Cardiac muscle cell (in vitro differentiated cells and primary cell): ENCODE measurements at places on chromosomes 16 and 17. TPM values are rescaled to one million over a fixed set of nuclear protein-coding genes. Genes with fewer than 3 reads are reported as not detected.

The TP53TG3D gene
- not detected in 2 replicates for polyA plus RNA-seq

DNA sequence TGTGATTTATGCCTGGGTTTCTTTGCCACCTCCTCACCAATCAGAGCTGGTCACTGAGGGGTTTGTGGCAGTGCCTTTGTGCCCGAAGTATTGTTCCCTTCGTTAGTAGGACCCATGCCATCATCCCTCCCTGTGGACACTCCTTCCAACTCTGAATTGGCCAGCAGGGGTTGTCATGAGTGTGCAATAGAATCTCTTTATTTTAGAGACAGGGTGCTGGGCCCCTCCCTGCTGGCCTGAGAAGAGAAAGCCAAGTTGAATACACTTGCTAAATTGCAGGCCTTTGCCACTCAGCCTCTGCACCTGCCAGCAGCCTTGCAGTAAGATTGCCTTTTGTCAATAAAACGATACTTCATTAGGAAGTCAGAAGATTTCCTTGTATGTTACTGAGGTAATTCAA is 40.7 kb upstream of the SLC12A3 start:
- DNase-seq: no peak

The MYH1 gene
- not detected in 2 replicates for polyA plus RNA-seq

GRCh38 chr17:78896834-78897663 is 6.0 kb downstream of the CEP295NL start:
- no peak for DNase-seq

The FKBP10 gene
- 113 and 165 TPM in 2 replicates for polyA plus RNA-seq

DNA sequence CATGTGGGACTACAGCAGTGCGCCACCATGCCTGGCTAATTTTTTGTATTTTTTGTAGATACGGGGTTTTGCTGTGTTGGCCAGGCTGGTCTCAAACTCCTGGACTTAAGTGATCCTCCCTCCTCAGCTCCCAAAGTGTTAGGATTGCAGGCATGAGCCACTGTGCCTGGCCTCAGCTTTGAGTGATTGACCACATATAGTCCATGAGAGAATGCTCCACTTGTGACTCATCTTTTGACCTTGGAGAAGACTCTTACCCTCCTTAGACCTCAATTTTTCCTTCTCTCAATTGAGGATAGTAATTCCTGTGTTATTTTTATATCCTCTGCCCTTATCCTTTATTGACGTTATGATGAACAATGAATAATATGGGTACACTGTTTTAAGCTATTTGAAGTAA is 30.9 kb upstream of the DUSP14 start:
- DNase-seq: no peak

The CDIP1 gene
- 87.6 and 88.4 TPM in 2 replicates for polyA plus RNA-seq

GRCh38 chr16:871562-872345 is 71.2 kb upstream of the GNG13 start:
- no peak for DNase-seq

DNA sequence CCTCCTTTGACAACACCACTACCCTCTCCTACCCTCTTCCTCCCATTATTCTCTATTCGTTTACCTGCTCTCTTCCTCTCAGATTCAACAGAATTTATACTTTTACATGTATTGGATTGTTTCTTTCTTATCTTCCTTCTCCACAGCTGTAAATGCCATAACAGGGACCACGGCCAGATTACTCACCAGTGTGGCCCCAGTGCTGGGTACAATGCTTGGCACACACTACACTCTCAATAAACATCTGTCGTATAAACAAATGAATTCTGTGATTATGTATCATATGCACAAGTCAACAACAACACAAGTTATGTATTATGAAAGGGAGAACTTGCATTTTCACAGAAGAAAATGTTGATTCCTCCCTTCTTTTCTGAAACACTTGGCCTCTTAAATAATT is 20.0 kb downstream of the AARSD1 start:
- DNase-seq: no peak

DNA sequence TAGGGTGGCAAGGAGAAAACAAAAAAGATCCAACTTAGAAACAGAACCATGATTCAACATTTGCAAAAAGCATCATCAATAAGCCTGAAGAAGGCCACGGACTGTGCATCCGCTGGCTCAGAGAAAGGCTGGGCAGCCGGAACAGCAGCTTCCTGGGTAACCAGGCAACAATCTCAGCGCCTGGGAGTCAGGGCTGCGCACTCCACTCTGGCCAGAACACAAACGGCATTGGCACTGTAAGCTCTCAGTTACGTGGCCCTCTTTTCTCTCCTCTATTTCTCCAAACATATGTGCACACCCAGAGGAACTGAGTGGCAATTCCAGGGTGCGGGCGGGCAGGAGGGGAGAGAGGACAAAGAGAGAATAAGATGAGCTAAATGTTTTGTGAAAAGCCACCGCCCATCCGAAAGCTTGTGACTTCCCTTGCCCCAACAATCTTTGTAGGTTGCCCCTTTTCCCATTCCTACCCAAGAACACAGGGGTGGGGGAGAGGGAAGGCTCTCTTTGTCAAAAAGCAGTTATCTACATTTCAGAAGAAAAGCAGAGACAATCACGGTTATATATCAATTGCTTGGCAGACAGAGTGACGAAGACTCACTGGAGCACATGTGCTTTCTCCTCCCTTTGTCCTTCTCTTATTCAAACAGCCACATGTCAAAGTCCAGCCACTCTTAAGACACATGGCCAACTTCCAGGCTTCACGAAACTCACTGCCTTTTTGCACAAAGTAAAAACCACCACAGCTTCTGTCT is 6.6 kb upstream of the GHDC start:
- no peak for DNase-seq

The ASGR2 gene
- polyA plus RNA-seq: 0.10 TPM in 1 of 2 replicates, not detected in the other

The FBXL16 gene
- 0.59 and 1.4 TPM in 2 replicates for polyA plus RNA-seq

DNA sequence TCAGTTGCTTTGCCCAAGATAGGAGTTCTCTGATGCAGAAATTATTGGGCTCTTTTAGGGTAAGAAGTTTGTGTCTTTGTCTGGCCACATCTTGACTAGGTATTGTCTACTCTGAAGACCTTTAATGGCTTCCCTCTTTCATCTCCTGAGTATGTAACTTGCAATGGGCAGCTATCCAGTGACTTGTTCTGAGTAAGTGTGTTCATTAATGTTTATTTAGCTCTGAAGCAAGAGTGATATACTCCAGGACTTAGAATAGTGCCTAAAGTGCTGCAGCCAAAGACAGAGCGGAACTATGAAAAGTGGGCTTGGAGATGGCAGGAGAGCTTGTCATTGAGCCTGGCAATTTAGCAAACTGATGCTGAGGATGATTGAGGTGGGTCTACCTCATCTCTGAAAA is 8.8 kb upstream of the TANGO6 start:
- no peak for DNase-seq

GRCh38 chr16:58814348-58814801 is 80.3 kb upstream of the GOT2 start:
- DNase-seq: peak; percentile 54

The NME3 gene
- 76.9 and 112 TPM in 2 replicates for polyA plus RNA-seq

DNA sequence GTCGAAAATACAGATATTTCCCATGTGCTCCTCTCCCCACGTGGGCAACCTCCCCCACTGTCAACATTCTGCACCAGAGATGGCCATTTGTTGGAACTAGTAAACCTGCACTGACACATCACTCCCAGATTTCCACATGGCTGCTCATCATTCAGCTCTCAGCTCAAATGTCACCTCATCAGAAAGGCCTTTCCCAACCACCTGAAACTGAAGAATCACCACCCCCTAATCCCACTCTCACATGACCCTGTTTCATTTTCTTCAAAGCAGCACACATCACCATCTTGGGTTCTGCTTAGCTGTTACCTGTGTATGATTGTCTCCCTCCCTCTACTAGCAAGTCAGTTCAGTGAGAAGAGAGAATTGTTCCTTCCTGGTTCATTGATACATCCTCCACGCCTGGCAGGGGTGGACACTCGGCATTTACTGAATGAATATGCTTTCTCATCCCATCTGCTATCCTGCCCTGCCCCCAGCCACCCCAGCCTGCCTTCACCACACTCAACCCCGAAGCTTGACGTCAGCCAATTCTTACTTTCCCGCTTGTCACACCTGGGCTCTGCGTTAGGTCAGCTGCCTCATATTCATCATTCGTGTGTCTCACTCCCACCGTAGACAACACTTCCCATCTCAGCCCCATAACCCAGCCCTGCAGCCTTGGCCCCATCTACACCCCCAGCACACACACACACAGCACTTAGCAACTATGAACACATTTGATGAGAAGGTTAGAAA is 1.5 kb downstream of the C17orf114 start:
- no peak for DNase-seq

GRCh38 chr17:57881143-57881542 is 31.3 kb upstream of the MRPS23 start:
- DNase-seq: no peak

The CAVIN1 gene
- 40.0 and 61.3 TPM in 2 replicates for polyA plus RNA-seq
